ENCODE measurements at places on chromosomes 4 and X.

- DNase-seq: no peak
Observed at GRCh38 chr4:46937493-46937892, 28.4 kb upstream of the COX7B2 start.

DNA sequence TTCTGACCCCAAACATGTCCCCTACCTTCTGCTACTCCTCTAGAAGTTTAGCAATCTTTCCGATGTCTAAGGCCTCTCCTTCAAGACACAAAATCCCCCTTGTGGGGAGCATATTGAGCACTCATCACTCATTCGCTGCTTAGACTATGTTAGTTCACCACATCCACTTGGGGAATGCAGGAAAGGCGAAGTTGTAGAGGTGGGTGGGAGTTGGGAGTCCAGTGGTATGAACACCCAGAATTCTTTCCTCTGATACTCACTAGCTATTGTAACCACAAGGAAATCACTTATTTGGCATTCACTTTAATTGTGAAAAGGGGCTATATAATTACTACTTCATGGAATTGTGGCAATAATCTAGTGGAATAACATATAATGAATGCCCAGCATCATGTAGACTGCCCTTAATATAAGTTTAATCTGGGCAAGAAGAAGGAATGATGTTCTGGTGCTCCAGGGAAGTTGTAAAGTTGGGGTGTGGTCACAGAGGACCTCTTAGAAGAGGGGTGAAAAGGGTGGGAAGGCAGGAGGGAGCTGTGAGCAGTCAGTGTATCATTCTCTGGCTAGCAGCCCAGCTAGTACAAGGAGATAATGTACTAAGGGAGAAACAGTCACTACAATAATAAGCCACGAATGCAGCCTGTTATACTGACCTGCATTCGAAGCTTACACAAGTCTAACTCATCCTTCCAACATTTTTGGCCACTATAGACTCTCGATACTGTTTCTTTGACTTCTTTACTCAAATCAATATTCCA, 468.2 kb upstream of the DIPK2B start:
- no peak for DNase-seq

GRCh38 chrX:152086141-152086540, 52.2 kb downstream of the MAGEA10 start:
- DNase-seq: no peak

GRCh38 chrX:79159800-79160199, 15.3 kb downstream of the GPR174 start:
- DNase-seq: no peak

GRCh38 chr4:188198982-188199792, 59.9 kb downstream of the TRIML1 start:
- DNase-seq: no peak

GRCh38 chr4:171239196-171239595, 574.0 kb upstream of the GALNTL6 start:
- no peak for DNase-seq
